Urothelium cell line (cell line): ENCODE measurements at places on chromosomes 3 and 15.

GRCh38 chr15:42048821-42049200 lies 28.0 kb upstream of the PLA2G4E start:
- DNase-seq, result no peak

GRCh38 chr3:190941694-190942260 lies 79.3 kb upstream of the GMNC start:
- DNase-seq, result no peak

- peak; percentile 87 for DNase-seq
Measured at GRCh38 chr15:69557020-69557706, 104.5 kb downstream of the RPLP1 start.

- DNase-seq, result no peak
Measured at GRCh38 chr15:25568751-25569150, 129.9 kb upstream of the UBE3A start.

GRCh38 chr3:128875556-128876120 lies 3.8 kb upstream of the ACAD9 start:
- DNase-seq, result peak; percentile 52
